Hindlimb muscle (tissue), 1 donor: ENCODE measurements at places on chromosomes 7 and 10.

DNA sequence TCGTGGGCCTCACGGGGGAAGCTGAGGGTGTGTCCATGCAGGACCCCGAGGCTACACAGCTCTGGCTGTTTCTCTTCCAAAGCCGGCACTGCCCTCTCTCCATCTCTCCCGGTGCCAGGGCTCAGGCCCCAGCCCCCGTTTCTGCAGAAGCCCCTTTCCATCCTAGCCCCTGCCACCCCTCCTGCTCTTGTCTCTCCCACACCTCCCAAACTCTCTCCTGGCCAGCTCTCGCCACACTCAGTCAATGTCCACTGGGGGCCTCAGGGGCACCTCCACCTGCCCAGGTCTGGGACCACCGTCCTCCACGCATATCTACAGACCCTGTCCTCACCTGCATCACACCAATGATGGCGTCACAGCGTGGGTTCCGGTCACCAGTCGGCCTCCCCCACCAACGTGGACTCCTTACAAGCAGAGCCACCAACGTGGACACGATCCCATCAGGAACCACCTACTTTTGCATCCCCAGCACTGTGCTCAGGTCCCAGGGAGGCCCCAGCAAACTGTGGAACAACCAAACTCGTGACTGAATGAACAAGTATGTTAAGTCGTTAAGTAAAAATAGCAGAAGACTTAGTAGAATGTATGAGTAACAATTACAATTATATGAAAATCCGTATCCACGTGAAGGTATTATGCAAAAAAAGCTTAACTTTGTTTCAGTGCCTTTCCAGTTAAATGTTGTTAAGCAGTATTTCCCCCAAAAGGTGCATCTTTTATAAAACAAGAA lies 38.4 kb downstream of the DIP2C start:
- no peak for DNase-seq

GRCh38 chr10:43884501-43885105 lies 235.9 kb upstream of the ZNF32 start:
- no peak for DNase-seq

DNA sequence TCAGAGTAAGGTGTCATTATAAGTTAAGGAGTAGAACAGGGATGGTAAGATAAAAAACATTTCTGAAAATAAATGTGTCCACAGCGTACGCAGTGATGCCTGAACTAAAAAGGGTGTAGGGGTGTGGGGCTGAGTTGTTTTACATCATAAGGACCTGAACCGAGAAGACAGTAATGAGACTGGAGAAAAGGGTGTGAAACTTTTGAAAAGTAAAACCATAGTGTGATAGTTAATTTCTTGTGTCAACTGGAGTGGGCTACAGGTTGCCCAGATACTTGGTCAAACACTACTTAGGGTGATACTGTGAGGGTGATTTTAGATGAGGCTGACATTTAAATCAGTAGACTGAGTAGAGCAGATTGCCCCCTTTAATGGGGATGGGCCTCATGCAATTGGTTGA lies 169.0 kb upstream of the PRPS1L1 start:
- DNase-seq, result no peak

- no peak for DNase-seq
Observed at GRCh38 chr7:137078781-137079180, 210.3 kb downstream of the CHRM2 start.

GRCh38 chr10:26628395-26628794 lies 69.1 kb upstream of the PDSS1 start:
- DNase-seq, result no peak

DNA sequence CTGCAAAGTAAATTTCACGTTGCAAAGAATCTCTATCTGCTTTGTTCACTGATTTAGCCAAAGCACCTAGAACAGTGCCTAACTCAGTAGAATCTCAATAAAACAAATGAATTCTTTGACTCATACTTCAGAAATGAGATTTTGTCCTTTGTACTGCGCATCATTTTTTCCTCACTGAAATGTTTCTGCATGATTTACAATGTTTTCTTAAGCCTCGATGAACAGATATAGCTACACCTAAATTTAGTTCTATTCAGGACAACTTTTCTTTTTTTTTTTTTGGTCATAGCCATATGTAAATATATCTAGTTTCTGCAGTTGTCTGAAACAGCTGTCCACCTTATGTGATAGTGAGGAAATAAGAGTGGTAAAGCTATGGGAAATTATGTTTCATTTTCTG lies 15.3 kb downstream of the GNAT3 start:
- DNase-seq, result no peak

GRCh38 chr7:28205506-28205905 lies 24.9 kb upstream of the JAZF1 start:
- no peak for DNase-seq

DNA sequence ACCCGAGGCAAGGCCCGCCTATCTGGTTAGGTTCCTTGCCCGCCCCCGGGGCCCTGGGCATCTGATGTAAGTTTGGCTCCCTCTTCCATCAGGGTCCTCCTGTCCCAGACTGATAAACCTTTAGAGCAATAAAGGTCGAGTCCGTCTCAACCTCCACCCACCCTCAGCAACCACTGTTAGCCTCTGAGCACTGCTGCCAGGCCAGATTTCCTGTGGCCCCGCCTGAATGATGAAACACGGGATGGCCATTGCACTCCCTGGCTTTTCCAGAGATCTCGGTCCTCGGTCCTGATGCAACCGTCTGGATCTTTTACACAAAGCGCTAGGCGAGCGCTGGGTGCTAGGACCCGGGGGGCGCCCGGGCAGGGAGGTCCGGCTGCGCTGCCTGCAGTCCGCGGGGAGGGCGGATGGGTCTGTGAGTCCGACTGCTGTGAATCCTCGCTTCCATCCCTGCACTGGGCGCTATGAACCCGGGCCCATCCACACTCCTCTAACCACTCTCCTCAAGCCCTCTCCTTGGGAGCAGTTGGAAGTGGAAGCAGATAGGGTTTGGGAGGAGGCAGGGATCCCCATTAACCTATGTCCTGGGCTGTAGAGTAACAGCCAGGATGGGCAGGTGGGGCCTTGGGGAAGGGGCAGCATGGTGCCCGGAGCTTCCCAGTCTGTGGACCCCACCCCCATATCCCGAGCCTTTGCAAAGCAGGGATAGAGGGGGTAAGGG lies 875 bp upstream of the DDIT4 start:
- DNase-seq, result peak; percentile 94
